NCI-H187 (cell line): ENCODE measurements at places on chromosomes 2 and 18.

DNA sequence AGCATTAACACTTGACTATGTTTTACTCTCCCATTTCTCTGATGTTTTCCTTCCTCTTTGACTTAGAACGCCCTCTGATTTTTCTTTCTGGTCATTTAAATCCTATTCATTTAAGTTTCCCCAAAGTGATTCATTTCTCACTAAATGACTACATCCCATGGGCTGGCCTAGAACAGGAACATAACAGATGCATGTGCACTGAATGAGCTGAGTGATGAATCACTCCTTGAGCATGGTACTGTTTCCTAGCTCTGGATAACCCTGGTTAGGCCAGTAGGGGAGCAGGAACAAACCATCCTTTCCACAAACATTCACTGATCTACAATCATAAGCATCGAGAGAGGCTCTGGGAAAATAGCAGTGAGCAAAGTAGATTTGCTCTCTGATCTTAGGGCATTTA, 221.9 kb upstream of the SETBP1 start:
- DNase-seq: no peak

DNA sequence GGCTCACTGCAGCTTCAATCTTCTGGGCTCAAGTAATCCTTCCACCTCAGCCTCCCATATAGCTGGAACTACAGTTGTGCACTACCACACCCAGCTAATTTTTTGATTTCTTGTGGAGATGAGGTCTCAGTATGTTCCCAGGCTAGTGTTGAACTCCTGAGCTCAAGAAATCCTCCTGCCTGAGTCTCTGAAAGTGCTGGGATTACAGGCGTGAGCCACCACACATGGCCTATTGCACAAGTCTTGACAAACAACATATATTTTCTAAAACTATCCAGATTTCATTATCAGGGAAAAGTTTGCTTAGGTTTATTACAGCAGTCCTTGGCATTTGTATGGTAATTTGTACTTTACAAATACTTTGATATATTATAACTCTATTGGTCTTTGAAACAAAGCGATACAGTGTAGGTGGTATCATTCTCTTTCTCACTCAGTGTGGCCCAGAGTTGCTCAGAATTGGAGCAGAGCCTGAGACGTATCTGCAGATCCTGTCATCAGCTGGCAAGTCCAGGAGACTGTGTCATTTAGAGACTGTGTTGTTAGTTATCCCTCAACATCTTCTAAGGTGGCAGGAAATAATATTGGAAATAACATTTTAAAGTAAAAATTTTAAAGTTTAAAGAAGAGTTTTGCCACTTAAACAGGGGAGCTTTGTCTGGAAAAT, 41.4 kb downstream of the PDK1 start:
- DNase-seq: no peak

- no peak for DNase-seq
Observed at GRCh38 chr2:241286348-241287090, 29.0 kb downstream of the HDLBP start.

DNA sequence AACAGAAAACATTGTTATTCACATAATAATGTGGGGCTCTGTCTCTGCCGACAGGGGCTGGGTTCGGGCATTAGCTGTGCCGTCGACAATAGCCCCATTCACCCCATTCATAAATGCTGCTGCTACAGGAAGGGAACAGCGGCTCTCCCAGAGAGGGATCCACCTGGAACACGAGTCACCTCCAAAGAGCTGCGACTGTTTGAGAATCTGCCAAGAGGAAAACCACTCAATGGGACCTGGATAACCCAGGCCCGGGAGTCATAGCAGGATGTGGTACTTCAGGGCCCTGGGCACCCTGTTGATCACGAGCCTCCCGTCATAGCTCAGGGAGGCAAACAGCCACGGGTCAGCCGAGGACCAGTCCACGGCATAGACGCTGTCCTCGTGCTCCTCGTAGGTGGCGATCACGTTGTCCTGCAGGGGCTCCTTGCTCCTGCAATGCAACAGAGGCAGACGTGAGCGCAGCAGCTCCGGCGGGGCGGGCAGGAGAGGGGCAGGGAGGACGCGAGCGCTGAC, 188.5 kb downstream of the EIPR1 start:
- no peak for DNase-seq

DNA sequence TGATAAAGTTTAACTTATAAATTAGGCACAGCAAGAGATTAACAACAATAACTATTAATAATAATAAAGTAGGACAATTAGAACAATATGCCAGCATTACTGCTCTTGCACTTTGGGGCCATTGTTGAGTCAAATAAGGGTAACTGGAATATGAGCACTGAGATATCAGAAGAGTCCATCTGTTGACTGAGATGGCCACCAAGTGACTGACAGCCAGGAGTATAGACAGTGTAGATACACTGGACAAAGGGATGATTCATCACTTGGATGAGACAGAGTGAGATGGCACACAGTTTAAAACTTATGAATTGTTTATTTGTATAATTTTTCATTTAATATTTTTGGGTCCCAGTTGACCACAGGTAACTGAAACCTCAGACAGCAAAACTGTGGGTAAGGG, 20.0 kb downstream of the NAB1 start:
- no peak for DNase-seq

- no peak for DNase-seq
Observed at GRCh38 chr2:196278491-196278911, 107.1 kb upstream of the STK17B start.

GRCh38 chr2:12861344-12861930, 144.7 kb downstream of the TRIB2 start:
- DNase-seq: no peak

GRCh38 chr2:220931491-220931890, 640.6 kb downstream of the EPHA4 start:
- DNase-seq: no peak

- no peak for DNase-seq
Observed at GRCh38 chr2:19538411-19538963, 180.1 kb upstream of the OSR1 start.

DNA sequence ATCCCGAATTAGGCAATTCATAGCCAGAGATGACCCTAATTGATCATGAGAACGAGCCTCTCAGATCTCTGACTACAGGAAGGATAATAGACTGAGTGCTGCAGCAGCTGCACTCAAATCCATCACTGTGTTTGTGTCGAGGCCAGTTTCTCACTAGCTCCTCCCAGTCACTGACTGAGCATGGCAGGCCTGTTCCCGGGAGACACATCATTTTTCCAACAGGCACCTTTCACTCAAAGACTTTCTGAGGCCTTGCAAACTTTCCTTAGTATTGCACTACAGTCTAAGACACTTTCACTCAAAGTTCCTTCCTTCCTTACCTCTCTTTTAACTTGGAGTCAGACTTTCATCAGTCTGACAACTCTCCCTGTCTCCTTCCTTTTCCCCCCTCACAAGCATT, 13.7 kb downstream of the SOS1 start:
- DNase-seq: no peak

GRCh38 chr2:96758987-96759386, 1.7 kb upstream of the CNNM4 start:
- DNase-seq: no peak

GRCh38 chr2:207688597-207688996, 22.8 kb upstream of the CCNYL1 start:
- no peak for DNase-seq

DNA sequence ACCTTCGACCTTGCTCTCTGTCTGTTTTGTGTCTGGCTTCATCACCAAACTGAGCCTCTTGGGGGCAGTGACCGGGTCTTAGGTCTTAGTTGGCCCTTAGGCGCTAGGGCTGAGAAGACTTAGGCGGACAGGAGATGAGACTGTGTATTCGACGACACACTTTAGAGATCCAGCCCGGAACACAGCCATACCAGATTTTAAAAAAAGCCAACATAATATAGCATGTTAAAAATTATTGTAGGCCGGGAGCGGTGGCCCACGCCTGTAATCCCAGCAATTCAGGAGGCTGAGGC, 9.5 kb upstream of the PROC start:
- no peak for DNase-seq

DNA sequence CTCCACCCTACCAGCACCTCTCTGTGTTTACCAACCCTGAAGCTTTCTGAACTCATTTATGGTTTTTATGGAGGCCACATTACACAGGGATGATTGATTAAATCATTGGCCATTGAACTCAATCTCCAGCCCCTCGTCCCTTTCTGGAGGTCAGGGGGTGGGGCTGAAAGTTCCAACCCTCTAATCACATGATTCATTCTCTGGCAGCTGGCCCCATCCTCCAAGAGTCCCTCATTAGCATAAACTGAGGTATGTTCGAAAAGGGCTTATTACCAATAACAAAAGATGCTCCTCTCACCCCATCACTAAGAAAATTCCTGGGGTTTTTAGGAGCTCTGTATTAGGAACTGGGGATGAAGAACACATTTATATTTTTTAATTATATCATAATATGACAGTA, 92.3 kb downstream of the DIS3L2 start:
- DNase-seq: no peak

DNA sequence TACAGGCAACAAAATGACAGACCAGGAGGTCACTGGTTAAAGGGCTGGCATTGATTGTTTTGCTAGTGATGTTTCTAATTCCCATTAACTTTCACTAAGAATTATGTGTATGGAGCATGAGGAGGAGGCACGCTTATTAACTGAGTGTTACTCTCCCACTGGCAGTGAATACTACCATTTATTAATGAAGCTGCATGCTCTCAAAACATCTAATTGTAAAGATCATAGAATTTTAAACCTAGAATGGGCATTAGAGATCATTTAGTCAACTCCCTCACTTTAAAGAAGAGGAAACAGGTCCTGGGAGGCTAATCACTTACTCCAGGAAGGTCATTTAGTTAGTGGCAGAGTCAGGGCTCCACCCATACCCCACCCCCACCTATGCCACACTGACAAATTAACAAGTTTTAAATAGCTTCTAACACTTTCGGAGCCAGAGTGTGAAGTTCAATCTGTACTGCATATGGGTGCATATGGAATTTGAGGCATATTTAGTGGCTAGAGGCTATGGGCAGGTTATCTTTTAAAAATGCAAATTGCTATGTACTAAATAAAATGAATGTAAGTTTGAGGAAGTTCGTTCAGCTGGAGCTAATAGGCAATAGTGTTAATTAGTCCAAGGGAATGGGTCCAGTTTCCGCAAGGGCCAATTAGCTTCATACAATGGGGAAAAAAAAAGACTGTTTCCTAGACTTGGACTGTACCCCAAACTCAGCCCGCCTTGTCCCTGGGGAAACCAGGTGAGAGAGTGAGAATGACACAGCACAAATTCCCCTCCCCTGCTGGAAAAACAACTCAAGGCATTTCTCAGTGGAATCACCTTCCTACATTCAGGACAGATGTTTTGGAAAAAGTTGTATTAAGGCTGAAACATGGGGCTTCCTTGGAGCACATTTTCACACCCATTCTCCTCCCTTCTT, 178.8 kb downstream of the ICOS start:
- DNase-seq: no peak

DNA sequence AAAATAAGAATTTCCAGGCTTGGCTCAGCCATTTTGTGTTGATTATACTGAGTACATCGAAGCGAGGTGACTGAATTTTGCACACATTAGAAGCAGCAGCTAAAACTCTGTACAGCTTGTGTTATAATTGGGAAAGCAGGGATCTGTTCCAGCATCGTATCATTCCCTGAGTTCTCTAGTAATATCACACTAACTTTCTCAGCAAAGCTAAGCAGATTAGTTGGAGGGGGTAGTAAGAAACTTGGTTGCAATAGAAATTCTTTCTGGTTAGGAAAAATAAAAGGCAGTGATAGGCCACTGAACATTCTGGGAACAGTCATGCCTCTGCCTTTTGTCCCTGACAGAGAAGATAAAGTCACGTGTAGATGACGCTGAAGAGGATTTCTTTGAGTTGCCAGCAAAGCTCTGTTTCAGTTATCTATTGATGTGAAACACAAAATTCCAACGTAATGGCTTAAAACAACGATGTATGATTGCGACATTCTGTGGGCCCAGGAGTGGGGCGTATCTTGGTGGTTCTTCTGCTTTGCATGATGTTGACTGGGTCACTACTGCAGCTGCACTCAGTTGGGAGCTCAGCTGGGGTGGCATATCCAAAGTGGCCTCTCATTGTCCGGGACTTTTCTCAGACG, 202.1 kb upstream of the MEX3C start:
- DNase-seq: no peak

DNA sequence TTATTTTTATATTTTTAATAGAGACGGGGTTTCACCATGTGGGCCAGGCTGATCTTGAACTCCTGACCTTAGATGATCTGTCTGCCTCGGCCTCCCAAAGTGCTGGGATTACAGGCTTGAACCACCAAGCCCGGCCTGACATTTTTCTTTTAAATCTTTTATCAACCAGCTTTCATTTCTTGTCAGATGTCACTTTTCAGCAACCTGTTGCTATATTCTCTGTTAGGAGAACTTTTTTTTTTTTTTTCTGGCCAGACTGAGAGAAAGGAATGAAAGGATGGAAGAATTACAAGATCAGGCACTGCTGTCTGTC, 146.3 kb downstream of the TGIF1 start:
- DNase-seq: no peak

DNA sequence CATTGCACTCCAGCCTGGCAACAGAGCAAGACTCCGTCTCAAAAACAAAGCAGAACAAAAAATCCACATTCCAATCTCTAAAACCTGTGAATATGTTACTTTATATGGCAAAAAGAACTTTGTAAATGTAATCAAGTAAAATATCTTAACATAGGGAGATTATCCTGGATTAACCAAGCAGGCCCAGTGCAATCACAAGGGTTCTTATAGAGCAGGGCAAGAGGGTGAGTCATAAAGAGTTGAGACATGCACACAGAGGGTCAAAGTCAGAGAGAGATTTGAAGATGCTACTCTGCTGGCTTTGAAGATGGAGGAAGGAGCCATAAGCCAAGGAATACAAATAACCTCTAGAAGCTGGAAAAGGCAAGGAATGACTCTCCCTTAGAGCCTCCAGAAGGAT, 60.9 kb upstream of the SLC9A2 start:
- no peak for DNase-seq

GRCh38 chr18:44638811-44639210, 41.9 kb upstream of the SETBP1 start:
- no peak for DNase-seq

DNA sequence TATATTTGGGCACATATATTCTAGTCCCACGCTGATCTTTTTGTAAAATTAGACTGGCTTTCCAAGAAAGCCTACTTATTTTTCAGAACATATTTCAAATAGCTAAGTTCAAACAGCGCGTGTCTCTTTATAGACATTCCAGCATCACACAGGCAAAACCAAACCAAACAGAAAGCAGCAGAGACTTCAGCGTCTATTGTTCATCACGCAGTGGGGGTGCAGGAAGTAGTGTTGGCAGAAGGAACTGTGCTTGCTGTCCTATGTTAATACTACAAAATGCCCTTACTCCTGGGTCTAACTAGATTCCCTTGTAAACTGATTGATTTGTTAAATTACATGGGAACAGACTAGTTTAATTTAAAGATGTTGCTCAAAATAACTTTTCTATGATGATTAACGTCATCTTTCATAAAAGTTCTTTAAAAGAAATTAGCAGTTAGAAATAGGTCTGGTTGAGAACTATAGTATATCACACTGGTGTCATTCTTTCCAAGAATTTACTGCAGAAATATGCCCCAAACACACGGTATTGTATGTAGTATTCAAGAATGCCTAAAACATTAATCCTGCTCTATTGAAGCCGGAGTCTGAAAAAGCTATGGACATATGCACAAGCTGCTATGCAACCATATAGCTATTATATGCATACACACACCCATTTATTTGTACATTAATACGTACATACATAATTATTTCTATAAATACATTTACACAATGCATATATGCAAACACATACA, 436.3 kb downstream of the CBLN2 start:
- no peak for DNase-seq
